ENCODE measurements at places on chromosomes 5 and 9. TPM values are rescaled to one million over a fixed set of nuclear protein-coding genes. Genes with fewer than 3 reads are reported as not detected.

GRCh38 chr5:168851902-168852321, 272.7 kb upstream of the PANK3 start:
- peaks cover 40% of the 10 kb centered on the region for H3K27me3 ChIP-seq
- peak overlapping the region; percentile 62 for H3K4me3 ChIP-seq
- peaks cover 8% of the 10 kb centered on the region for H3K36me3 ChIP-seq
- H3K4me1 ChIP-seq, result peaks cover 53% of the 10 kb centered on the region

DNA sequence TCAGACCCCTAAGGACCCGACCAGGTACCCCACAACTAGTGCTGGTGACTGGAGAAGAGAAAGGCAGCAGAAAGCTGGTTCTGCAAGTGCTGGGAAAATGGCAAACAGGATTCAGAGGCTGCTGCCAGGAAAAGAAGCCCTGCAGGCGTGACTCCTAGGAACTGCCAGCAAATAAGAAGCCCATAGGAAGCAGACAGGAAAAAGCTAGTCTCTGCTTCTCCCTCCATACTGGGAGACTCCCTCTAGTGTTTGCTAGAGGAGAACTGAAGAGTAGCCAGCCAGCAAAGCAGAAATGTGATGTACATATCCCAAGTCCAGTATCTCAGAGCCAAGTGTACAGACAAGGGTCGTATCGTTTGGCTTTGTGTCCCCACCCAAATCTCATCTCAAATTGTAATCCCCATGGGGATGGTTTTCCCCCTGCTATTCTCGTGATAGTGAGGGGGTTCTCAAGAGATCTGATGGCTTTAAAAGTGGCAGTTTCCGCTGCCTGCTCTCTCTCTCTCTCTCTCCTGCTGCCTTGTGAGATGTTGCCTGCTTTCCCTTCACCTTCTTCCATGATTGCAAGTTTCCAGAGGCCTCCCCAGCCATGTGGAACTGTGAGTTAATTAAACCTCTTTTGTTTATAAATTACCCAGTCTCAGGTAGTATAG, 38.1 kb upstream of the TUSC1 start:
- no peaks in the 10 kb centered on the region for H3K27me3 ChIP-seq
- H3K36me3 ChIP-seq, result no peaks in the 10 kb centered on the region

The ZNF608 gene
- 37.4 TPM for total RNA-seq

DNA sequence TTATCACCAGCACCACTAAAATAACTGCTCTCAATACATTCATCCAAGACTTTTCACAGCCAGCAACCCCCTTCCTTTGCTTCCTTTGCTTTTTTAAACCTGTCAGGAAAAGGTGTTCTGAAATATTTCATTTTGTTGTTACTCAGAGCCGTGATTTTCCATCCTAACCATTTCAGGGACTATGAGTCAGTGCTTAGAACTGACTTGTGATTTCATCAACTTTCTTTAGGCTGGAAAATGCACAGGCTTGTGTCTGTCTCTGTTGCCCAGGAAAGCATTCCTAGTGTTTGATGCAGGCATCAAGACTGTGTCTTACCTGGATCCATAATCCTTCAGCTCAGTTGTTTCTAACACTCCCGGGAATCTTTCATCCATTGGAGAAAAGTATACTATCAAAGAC, 805.6 kb downstream of the BRINP1 start:
- H3K4me1 ChIP-seq, result no peaks in the 10 kb centered on the region
- no peak overlapping the region for H3K27ac ChIP-seq
- no peak for DNase-seq
- no peaks in the 10 kb centered on the region for H3K27me3 ChIP-seq
- H3K36me3 ChIP-seq, result no peaks in the 10 kb centered on the region

DNA sequence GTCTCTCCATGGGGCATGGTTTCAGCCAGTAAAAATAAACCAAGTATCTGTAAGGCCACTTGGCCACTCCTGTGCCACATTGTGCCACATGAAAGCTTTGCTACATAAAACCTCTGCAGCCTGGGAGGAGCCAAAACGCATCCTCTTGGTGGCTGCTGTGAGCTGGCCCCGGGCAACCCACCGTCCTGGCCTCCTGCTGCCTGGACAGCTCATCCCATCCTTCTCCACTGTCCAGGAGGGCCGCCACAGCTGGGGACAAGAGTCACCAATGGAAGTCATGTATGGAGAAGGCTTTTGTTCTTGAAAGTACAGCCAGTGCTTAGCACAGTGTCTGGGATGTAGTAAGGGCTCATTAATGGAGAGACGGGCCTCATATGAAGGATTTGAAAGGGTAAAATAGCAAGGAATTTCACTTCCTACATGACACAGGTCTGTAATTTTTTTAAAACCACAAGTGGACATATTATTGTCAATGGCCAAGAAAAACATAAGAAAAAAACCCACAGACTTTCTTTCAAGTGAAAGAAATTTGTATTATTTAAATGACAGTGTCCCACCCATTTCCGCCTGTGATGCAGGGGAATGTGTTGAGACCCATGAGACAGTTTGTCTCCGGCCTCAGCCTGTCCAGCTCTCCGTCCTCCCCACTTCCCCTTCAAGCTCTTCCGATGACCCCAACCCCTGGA, 6.6 kb downstream of the PTGES start:
- H3K4me3 ChIP-seq, result no peak overlapping the region
- H3K36me3 ChIP-seq, result peaks cover 3% of the 10 kb centered on the region
- H3K27me3 ChIP-seq, result no peaks in the 10 kb centered on the region
- peaks cover 11% of the 10 kb centered on the region for H3K4me1 ChIP-seq
- H3K27ac ChIP-seq, result no peak overlapping the region

DNA sequence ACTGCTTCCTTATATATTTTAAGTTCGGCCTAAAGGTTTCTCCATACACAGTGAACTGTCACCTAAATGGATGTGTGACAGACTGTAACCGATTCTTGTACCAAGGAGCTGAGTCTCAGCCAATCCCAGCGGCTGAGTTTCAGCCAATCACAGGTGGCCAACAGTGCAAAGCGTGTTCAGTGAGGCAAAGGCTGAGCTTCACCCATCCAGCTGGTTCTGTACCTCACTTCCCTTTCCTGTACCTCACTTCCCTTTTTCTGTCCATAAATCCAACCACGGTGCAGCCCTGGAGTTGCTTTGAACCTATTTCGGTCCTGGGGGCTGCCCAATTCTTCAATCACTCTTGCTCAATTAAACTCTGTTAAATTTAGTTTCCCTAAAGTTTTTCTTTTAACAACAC, 15.7 kb upstream of the TBC1D9B start:
- peak; percentile 22 for DNase-seq
- no peak overlapping the region for H3K27ac ChIP-seq
- H3K36me3 ChIP-seq, result no peaks in the 10 kb centered on the region
- no peak overlapping the region for H3K4me3 ChIP-seq
- H3K4me1 ChIP-seq, result no peaks in the 10 kb centered on the region

DNA sequence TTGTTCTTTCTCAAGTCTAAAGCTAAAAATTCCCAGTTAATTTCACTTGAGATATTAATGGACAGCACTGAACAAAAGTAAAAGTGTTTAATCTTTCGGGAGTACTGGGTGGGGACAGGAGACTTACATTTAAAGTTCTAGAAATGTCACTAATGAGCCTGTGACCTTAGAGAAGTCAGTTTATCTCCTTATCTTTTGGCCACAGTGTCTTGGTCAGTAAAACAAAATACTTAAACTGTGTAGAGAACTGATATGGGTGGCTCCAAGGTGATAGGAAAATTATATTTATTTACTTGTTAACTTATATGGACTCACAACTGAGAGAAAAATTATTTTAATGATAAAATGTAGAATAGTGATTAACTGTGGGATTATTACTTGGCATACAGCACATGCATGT, 8.9 kb downstream of the IPO11 start:
- no peak overlapping the region for H3K27ac ChIP-seq
- H3K36me3 ChIP-seq, result no peaks in the 10 kb centered on the region
- peaks cover 4% of the 10 kb centered on the region for H3K4me1 ChIP-seq
- no peaks in the 10 kb centered on the region for H3K27me3 ChIP-seq
- DNase-seq, result no peak

- H3K27ac ChIP-seq, result no peak overlapping the region
- H3K27me3 ChIP-seq, result no peaks in the 10 kb centered on the region
- no peaks in the 10 kb centered on the region for H3K4me1 ChIP-seq
- no peak for DNase-seq
- no peaks in the 10 kb centered on the region for H3K36me3 ChIP-seq
These were observed 103.7 kb upstream of the ITGA1 start for GRCh38 chr5:52684051-52684450.

DNA sequence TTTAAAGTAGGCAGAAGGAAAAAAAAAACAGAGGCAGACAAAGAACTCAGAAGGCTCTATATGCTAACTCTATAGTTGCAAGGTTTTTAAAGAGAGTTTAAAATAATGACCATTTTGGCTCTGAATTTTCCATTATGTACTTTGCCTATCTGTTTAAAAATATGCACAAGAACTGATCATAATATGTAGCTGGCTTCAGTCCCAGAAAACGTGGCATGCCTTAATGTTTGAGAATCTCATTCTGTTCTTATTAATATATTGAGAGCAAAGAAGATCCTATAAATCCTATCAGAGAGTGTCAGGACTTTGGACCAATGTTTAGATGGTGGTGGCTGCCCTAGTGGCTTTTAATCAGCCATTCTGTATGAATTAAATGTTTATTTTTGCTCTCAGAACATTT, 121.5 kb downstream of the JMY start:
- no peak overlapping the region for H3K27ac ChIP-seq
- no peak for DNase-seq
- peaks cover 4% of the 10 kb centered on the region for H3K36me3 ChIP-seq
- H3K4me1 ChIP-seq, result no peaks in the 10 kb centered on the region

The PTGS1 gene
- total RNA-seq, result 1.1 TPM

- no peaks in the 10 kb centered on the region for H3K27me3 ChIP-seq
- DNase-seq, result no peak
- H3K4me1 ChIP-seq, result no peaks in the 10 kb centered on the region
- no peaks in the 10 kb centered on the region for H3K36me3 ChIP-seq
- H3K4me3 ChIP-seq, result no peak within 1 kb of the TSS
These were observed at the start of gene FUT7 for GRCh38 chr9:137031904-137032640. Gene FUT7, minus strand, starts transcription at chr9:137032088. Its CDS starts 97 bp downstream, at chr9:137031991.

GRCh38 chr5:179171251-179171815, 111.2 kb downstream of the ZNF354C start:
- H3K27me3 ChIP-seq, result peaks cover under 1% of the 10 kb centered on the region
- H3K36me3 ChIP-seq, result no peaks in the 10 kb centered on the region
- no peak overlapping the region for H3K4me3 ChIP-seq
- no peaks in the 10 kb centered on the region for H3K4me1 ChIP-seq
- no peak overlapping the region for H3K27ac ChIP-seq

- no peak for DNase-seq
- no peaks in the 10 kb centered on the region for H3K27me3 ChIP-seq
- H3K4me3 ChIP-seq, result no peak overlapping the region
- H3K4me1 ChIP-seq, result peaks cover 26% of the 10 kb centered on the region
- no peak overlapping the region for H3K27ac ChIP-seq
These were observed 20.2 kb downstream of the SNX18 start for GRCh38 chr5:54537725-54538124.

GRCh38 chr9:91047993-91048607, 246.5 kb downstream of the SYK start:
- H3K36me3 ChIP-seq, result no peaks in the 10 kb centered on the region
- peaks cover 34% of the 10 kb centered on the region for H3K4me1 ChIP-seq
- H3K27me3 ChIP-seq, result no peaks in the 10 kb centered on the region
- no peak overlapping the region for H3K4me3 ChIP-seq
- DNase-seq, result peak; percentile 13
- peak overlapping the region; percentile 83 for H3K27ac ChIP-seq

GRCh38 chr5:6464441-6464840, 15.8 kb downstream of the UBE2QL1 start:
- no peak overlapping the region for H3K4me3 ChIP-seq
- H3K27me3 ChIP-seq, result peaks cover 22% of the 10 kb centered on the region

The MEF2C gene
- total RNA-seq, result 12.0 TPM

DNA sequence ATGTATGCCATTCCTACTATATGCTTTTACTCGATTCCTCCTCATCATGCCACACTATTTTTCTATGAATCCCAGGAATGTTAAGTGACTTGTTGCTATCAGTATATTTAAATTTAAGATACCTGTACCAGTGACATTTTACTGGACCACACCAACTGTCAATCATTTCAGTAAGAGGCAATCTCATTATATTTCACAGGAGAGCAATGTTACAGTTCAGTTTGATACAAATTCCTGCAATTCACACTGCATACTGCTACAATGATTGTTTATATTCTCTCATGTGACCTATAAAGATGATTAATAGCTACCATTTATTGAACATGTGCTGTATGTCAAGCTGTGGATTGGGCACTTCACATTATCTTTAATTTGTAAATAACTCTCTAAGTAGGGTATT, 30.0 kb downstream of the SPEF2 start:
- peaks cover 4% of the 10 kb centered on the region for H3K4me1 ChIP-seq
- H3K36me3 ChIP-seq, result peaks cover 13% of the 10 kb centered on the region
- DNase-seq, result no peak
- no peak overlapping the region for H3K4me3 ChIP-seq
- H3K27me3 ChIP-seq, result no peaks in the 10 kb centered on the region

GRCh38 chr9:93264338-93265125, 80.6 kb downstream of the WNK2 start:
- no peak overlapping the region for H3K4me3 ChIP-seq
- no peaks in the 10 kb centered on the region for H3K36me3 ChIP-seq
- no peak overlapping the region for H3K27ac ChIP-seq
- H3K27me3 ChIP-seq, result no peaks in the 10 kb centered on the region
- no peak for DNase-seq
- H3K4me1 ChIP-seq, result peaks cover 5% of the 10 kb centered on the region

The ANGPTL2 gene
- 20.6 TPM for total RNA-seq

The GRXCR2 gene
- not detected for total RNA-seq

DNA sequence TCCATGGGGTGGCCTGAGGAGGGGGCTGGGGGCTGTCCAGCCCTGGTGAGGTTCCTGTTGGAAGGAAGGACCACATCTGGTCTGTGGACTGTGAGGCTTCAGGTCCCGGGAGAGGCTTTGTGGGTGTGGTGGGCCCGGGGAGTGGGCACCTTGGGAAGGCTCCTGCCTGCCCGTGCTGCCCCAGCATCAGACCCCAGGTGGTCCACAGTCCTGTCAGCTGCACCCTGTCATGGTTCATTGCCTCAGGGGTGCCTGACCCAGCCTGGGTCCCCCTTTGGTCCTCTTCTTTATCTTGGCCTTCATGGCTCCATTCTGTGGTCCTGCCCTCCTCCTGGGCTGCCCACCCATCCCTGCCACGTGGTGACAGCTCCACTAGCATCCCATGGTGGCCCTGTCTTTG, 36.7 kb downstream of the WNK2 start:
- no peaks in the 10 kb centered on the region for H3K27me3 ChIP-seq
- H3K27ac ChIP-seq, result no peak overlapping the region
- no peak for DNase-seq
- H3K4me1 ChIP-seq, result peaks cover 4% of the 10 kb centered on the region
- no peak overlapping the region for H3K4me3 ChIP-seq

DNA sequence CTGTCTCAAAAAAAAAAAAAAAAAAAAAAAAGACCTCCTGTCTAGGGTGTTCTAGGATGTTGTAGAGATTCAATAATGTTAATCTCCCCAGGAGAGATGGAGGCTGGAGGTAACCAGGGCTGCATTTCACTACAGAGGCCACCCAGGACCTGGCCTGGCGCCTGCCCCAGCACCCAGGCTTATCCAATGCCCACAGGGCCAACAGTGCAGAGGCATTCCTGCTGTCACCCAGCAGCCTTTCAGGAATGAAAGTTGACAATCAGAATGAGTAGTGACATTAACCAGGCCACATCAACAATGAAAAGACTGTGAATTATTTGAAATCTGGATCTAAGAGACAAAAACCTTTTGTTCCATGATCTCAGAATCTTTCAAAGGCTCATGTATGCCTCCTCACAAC, 36.2 kb upstream of the GABRP start:
- H3K27me3 ChIP-seq, result peaks cover 20% of the 10 kb centered on the region
- no peaks in the 10 kb centered on the region for H3K36me3 ChIP-seq
- peaks cover 12% of the 10 kb centered on the region for H3K4me1 ChIP-seq
- peak overlapping the region; percentile 67 for H3K4me3 ChIP-seq
- peak overlapping the region; percentile 91 for H3K27ac ChIP-seq

The IL5 gene
- not detected for total RNA-seq

The LOX gene
- total RNA-seq, result 0.90 TPM

Measured in type B pancreatic cell (in vitro differentiated cells).